ENCODE measurements at places on chromosomes 16 and 17. TPM values are rescaled to one million over a fixed set of nuclear protein-coding genes. Genes with fewer than 3 reads are reported as not detected.

Gene UTS2R
- not detected for total RNA-seq

GRCh38 chr17:74453665-74454196, 12.7 kb upstream of the CD300A start:
- DNase-seq, result no peak

- DNase-seq, result no peak
Observed at GRCh38 chr16:58187665-58188421, 10.1 kb downstream of the CSNK2A2 start.

Gene LITAFD
- total RNA-seq, result not detected

Gene MPP2
- total RNA-seq, result 0.71 TPM

DNA sequence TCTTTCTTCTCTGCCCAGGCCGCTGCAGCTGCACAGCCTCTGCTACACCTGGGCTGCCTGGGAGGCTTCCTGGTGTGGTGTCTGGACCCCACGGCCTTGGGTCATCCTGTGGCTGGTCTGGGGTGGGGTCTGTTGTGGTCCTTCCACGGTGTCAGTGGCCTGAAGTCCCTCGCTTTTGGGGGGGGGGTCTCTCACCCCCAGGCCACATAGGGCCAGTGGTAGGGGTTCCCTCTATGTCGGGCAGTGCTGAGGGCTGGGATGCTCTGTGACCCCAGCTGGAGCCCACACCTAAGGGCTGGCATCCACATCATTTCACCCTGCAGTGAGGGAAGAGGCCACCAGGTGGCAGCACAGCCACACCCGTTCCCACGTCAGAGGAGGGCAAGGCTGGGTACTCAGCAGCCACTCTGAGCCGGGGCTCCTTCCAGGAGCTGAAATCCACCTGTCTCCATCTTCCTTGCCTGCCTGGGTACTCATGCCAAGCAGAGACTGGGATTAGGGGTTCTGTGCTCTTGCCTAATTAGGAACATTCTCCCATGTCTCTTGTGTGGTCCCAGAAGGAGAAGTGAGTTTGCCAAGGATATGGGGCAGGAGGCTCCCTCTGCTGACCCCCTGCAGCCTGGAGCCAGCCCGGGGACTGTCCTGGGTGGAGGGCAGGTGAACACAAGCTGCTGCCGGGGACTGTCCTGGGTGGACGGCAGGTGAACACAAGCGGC, 13.0 kb downstream of the ENGASE start:
- peak; percentile 24 for DNase-seq

DNA sequence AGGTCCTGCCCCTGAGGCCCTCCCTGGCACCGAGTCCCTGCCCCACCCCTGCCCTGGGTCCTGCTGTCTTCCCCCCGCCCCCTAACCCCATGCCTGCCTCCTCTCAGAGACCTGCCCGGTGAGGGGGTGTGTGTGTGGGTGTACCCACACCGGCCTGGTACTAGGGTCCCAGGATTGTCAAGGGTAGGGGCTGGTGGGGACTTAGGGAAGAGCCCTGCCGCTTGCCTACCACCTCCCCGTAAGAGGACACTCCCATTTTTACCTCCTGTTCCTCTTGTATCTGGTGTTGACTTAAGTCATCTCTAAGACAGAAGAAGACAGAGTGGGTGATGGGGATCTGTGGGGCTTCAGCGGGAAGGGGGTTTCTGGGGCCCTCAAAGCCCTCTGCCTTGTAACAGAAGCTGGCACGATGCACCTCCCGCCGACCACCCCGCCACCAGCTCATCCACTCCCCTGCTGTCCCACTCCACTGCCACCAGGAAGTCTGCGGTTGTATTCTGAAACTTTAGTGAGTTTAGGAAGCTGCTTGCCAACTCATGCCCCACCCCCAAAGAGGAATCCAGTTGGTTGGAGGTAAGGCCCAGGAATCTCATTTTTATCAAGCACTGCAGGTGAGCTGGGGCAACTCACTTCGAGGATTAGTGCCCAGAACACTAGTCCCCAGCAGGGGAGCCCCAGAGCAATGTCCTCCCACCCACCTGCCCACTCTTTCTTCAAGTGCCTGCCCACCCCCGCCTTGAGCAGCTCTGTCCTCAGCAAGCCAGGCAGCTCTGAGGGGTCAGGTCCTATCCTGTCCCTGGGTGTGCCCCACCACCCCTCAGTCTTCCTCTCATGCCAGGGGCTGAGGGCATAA, 5.6 kb downstream of the SPATA32 start:
- no peak for DNase-seq

DNA sequence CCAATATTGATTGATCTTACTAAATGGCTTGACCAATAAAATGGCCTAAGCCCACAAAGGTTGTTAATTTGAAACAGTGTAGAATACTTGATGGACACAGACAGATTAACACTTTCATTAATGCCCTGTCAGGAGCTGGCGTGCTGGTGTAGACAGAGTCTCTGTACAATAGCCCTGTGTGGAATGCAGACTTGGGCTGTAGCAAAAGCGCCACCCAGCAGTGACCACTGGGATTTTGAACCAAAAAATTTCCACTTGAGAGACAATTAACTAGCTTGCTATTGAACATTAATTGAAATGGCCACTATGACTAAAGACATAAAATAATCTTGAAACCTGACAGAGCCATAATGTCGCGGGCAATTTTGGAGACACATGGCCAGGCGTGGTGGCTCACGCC, 19.7 kb upstream of the GUCY2D start:
- no peak for DNase-seq

- DNase-seq, result no peak
Observed at GRCh38 chr17:48241131-48241591, 133.6 kb downstream of the SNX11 start.

DNA sequence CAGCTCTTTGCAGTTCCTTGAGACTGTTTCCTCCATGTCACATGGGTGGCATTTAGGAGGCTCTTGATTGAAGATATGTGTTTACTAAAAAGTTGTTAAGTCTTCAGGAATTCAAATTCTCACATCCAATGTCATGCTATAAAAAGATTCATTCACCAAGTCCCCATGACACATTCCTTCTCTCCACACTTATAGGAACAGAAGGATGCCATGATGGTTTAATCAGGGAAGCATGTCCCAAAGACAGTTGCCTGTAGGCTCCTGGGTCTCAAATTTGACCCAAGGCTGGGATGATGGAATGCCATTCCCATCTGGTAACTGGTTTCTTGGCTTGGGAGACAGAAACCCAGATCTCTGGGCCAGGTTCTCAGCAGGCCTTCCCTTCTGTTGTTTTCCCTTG, 140.6 kb upstream of the SOX9 start:
- no peak for DNase-seq

Gene CHP2
- not detected for total RNA-seq

GRCh38 chr17:28405632-28406472, at the start of gene SLC46A1:
Gene SLC46A1 (minus strand): TSS chr17:28406212. CDS start chr17:28406114, 98 bp downstream.
- DNase-seq, result no peak

Gene GDPD3
- 0.60 TPM for total RNA-seq

DNA sequence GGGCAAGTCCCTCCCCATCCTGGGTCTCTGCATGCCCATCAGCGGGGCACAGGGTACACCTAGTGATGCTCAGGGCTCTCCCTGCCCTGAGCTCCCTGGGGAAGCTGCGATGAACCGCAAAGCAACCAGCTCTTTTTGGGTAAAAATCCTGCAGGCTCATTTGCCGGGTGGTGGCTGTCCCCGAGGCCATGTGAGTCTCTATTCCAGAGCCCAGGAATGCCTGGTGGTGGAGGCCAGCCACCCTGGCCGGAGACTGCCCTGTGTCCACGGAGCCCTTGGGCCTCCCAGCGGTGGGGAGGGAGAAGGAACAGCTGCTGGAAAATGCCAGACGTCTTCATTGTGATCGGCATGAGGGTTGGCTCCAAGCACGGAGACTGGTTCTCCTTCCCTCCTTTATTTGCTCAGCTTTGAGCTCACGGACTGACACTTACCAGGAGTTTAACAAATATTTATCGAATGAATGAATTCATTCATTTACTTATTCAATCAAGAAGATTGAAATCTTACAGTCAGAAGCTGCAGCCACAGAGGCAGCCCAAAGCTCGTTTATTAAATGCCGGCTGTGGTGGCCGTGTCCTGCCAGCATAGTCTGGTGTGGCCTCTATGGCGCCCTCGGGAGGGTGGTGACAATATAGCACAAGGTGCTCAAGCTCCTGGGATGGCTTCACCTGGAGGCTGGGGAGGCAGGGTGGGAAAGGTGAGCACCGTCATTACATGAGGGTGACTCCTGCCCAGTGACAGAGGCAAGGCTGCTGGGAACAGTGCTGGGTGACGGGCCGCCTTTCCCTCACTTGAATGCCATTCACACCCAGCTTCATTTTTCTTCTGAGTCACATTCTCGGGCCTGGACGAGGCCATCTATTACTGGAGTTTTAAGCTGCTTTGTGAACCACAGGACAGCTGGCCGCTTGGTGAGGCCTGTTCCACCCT, 31.1 kb upstream of the JPH3 start:
- no peak for DNase-seq

GRCh38 chr17:68057531-68057952, 22.0 kb downstream of the KPNA2 start:
- no peak for DNase-seq

DNA sequence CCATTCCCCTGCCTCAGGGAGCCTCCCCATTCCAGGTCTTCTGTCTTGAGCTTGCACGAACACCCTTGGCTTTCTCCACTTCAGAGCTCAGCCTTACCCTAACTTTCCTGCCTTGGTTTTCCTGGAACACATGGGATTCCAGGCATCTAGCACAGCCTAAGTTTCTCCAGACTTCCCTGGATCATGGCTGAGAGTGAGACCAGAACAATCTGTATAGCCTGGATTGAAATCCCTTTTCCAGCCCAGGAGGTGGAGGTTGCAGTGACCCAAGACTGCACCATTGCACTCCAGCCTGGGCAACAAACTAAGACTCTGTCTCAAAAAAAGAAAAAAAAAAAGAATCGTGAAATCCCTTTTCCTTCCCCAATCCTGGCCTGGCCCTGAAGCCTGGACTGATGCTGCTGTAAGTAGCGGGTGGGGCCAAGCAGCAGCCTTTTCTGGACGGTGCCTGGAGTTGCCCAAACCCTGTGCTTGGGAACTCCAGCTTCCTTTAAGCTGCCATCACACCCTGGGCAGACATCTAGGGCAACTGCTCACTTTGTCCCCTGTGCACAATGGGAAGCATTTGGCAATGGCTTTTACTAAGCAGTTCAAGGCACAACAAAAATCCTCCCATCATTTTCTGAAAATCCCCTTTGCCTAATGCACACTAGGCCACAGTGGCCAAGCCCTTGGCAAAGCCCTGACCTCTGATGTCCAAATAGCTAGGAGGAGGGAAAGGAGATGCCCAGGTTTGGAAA, 12.0 kb upstream of the SLC16A5 start:
- DNase-seq, result no peak

Gene LSM12
- total RNA-seq, result 56.5 TPM

GRCh38 chr16:54069601-54070239, 216.9 kb downstream of the IRX3 start:
- no peak for DNase-seq

- DNase-seq, result no peak
Observed at GRCh38 chr16:31455601-31456314, 3.5 kb upstream of the ARMC5 start.
